A549 treated with DMSO at 1 μM for 4 hours (cell line): ENCODE measurements at places on chromosomes 12 and 14. TPM values are rescaled to one million over a fixed set of nuclear protein-coding genes. Genes with fewer than 3 reads are reported as not detected.

CELA1 gene
- total RNA-seq: not detected in 5 replicates

SLC25A21 gene
- 0.39 to 1.5 TPM (median 0.94 TPM) in 5 replicates for total RNA-seq

TTC6 gene
- total RNA-seq: 0.36 to 0.78 TPM (median 0.44 TPM) in 5 replicates

RPL10L gene
- total RNA-seq: not detected in 5 replicates

TAS2R42 gene
- not detected in 5 replicates for total RNA-seq

TTC5 gene
- 20.0 to 26.9 TPM (median 21.8 TPM) in 5 replicates for total RNA-seq

GPR68 gene
- 0.05 to 0.11 TPM (median 0.06 TPM) in 4 of 5 replicates, not detected in the other for total RNA-seq

KRT75 gene
- 0.12 to 0.26 TPM (median 0.18 TPM) in 5 replicates for total RNA-seq

APOF gene
- not detected in 5 replicates for total RNA-seq

RNASE3 gene
- total RNA-seq: not detected in 5 replicates

RXYLT1 gene
- total RNA-seq: 24.2 to 32.3 TPM (median 29.1 TPM) in 5 replicates

KRT83 gene
- total RNA-seq: 3.0 to 5.4 TPM (median 4.8 TPM) in 5 replicates

EAPP gene
- 33.6 to 47.5 TPM (median 39.6 TPM) in 5 replicates for total RNA-seq

SERPINA9 gene
- total RNA-seq: 0.13 to 0.15 TPM in 2 of 5 replicates, not detected in the others

NKX2-1 gene
- total RNA-seq: 0.04 to 0.07 TPM in 2 of 5 replicates, not detected in the others

SPSB2 gene
- 18.3 to 23.2 TPM (median 21.4 TPM) in 5 replicates for total RNA-seq

GPR84 gene
- total RNA-seq: 0.15 TPM in 1 of 5 replicates, not detected in the others

POTEM gene
- not detected in 5 replicates for total RNA-seq

CCDC38 gene
- total RNA-seq: 0.09 to 0.24 TPM (median 0.19 TPM) in 4 of 5 replicates, not detected in the other

DAO gene
- total RNA-seq: not detected in 5 replicates

SLC25A47 gene
- total RNA-seq: not detected in 5 replicates
